ENCODE measurements at places on chromosomes 11 and 22. TPM values are rescaled to one million over a fixed set of nuclear protein-coding genes. Genes with fewer than 3 reads are reported as not detected.

Gene OR11H1
- not detected for total RNA-seq

DNA sequence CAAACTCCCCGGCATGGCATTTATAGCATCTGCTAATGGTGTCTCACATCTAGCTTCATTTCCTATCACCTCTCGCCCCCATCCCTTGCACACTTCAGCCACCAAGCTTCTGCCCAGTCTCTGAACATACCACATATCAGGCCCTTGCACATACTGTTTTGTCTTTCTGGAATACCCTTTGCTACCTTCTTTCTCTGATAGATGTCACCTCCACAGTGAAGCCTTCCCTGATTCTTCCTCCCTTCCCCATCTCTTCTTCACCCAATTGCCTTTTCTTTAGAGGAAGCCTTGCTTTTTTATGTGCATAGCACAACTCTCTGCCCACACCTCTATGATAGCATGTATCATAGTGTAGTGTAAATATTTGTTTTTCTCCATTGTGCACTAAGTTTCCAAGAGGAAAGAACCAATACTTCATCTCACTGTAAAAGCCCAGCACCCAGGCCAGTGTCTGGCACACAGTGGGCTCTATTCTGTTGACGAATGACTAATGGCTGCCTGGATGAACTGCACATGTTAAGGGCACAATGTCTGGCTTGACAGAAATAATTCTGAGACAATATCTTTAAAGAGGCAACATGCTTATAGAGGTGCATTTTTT is 27.8 kb downstream of the P4HA3 start:
- DNase-seq: no peak

DNA sequence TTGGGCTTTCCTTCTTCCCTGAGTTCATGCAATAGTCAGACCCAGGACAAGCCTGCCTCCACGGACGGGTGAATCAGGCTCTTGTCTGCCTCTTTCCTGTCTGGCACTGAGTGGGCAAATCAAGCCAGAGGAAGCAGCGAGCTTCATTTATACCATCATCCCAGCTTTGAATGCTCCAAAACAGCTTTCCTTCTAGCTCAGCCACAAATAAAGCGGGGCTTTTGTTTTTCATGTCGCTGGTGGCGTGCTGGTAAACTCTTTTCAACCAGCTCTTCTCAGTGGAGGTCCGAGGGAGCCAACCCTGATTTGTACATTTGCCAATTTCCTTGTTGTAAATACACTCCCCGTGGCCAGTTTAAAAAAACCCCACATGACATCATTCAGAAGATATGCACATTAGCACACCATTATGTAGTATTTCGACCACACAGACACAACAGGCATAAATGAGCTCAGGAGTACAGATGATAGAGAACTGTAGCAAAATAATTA is 8.6 kb downstream of the C11orf91 start:
- peak; percentile 75 for DNase-seq

GRCh38 chr11:76723548-76723947 is 53.0 kb upstream of the LRRC32 start:
- DNase-seq: no peak

Gene GP1BB
- total RNA-seq: 21.8 TPM

DNA sequence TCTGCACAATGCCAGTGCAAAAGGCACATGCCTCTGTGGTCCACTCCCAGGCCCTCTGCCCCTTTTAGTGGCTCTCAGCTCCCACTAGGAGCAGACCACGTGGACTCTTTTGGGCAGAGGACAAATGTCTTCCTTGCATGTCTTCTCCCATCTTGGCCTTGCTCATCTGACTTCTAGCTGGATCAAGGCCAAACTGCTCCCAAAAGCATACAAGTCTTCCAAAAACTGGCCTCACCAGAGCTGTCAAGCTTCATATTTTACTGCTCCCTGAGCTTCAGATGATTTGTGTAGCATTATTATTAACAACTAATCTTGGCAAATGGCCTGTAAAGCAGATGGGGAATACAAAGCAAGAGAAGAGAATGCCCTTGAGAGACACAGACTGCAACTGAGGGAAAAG is 6.9 kb downstream of the SMPD1 start:
- no peak for DNase-seq

Gene KCNQ1OT1
- 2.8 TPM for total RNA-seq

- DNase-seq: no peak
Measured at GRCh38 chr11:71355281-71355680, 92.9 kb downstream of the DHCR7 start.

DNA sequence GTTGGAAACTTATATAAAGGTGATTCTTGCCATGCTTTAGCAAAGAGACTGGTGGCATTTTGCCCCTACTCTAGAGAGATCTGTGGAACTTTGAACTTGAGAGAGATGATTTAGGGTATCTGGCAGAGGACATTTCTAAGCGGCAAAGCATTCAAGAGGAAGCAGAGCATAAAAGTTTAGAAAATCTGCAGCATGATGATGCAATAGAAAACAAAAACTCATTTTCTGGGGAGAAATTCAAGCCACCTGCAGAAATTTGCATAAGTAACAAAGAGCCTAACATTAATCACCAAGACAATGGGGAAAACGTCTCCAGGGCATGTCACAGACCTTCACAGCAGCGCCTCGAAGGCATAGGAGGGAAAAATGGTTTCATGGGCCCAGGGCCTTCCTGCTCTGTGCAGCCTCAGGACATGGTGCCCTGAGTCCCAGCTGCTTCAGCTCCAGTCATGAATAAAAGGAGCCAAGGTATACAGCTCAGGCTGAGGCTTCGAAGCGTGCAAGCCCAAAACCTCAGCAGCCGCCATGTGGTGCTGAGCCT is 83.4 kb downstream of the MRTFA start:
- DNase-seq: no peak

Gene VSIG2
- not detected for total RNA-seq

Gene PGA3
- total RNA-seq: 0.31 TPM

DNA sequence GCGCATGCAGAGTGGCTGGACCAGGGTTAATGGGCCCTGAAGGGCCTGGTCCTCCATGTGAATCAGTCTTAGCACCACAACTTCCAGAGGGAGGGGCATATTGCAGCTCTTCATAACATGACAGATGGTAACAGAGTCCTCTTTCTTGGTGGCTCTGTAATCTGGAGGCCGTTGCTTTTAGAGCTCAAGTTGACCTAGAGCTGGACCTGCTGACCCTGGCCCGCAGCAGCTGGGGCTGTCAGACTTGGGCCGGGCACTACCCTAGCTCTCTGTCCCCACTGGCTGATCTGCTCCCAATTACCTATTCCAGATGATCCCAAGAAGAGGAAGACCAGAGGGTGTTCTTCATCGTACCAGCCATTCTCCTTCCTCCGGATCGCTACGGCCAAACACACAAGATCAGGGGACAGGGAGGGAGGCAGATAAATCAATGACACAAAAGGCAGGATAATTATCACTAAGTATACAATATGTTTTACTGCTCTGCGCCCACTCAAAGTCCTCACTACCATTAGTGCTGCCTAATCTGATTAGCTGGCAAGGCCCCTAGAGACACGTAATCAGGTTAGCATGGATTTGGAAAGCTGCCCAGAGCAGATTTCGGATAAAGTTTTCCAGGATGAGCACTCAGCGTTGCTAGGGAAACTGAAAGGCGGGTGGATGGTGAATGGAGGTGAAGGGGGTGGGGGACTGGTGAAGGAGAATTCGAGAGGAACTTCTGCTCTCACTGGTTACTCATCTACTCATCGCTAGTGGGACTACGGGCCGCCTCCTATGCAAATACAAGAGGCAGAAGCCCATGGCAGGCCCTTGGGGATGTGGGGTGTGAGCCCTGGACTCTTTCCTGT is 64.5 kb upstream of the PHOX2A start:
- peak; percentile 58 for DNase-seq

Gene OR4X1
- not detected for total RNA-seq

Gene PDXP
- total RNA-seq: 40.6 TPM

DNA sequence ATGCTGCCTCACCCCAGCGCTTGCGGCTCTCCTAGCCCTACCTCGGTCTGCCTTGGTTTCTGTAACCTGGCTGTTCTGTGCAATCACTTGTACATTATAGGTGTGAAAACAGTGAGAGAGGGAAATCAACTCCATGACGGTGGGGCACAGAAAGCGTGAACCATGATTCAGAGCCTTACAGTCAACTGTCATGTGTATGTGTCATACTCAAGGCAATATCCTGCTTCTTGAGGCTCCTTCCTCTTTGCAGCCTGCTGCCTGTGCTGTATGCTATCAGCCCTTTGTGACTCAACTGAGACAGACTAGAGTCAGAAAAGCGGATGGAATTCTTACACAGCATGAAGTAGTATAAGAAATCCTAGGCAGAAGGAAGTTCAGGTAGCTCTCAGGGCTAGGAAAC is 2.1 kb downstream of the NRIP3 start:
- DNase-seq: no peak

- DNase-seq: no peak
Measured at GRCh38 chr11:6755303-6755952, 16.3 kb downstream of the OR2AG2 start.

Gene NRXN2
- 219 TPM for total RNA-seq

DNA sequence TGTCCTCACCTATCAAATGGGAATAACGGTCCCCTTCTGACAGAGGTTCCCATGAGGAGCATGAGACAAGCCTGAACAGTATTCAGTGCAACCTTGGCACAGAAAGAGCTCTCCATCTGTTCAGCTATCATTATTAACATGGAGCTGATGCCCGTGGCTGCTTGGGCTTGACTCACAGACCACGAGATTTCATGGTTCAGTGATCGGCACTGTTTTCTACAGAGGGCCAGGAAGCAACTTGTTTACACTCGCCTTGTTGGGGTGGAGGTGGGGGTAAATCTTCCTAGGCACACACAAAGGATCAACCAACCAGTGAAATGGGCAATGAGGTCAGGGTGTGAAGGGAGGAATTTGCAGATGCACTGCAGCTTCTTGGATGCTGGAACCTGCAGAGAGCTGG is 88.2 kb downstream of the CWC15 start:
- no peak for DNase-seq

- no peak for DNase-seq
Measured at GRCh38 chr11:62857541-62857982, 18.2 kb upstream of the WDR74 start.

Gene C11orf21
- total RNA-seq: 0.16 TPM

Gene MS4A15
- not detected for total RNA-seq

Gene GRM5
- total RNA-seq: 175 TPM

DNA sequence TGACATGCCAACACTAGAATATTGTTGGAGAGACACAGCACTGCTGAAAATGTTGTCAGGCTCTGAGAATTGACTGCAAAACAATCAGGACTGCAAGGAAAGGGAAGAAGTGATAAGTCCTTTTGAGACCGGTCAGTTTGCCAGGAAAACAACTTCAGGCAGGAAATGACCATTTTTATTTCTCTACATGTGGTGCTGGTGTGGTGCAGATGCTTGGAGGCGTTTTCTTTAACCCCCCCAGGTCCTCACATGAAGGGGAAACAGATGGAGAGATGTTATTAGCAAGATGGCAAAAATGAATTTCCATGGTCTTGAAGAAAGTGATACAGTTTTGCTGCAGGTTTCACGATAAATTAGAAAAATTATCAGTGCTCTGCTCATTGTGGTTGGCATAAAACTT is 5.7 kb downstream of the AP2A2 start:
- no peak for DNase-seq

Gene LGALS12
- total RNA-seq: not detected

- no peak for DNase-seq
Measured at GRCh38 chr22:47192651-47193437, 430.4 kb downstream of the TBC1D22A start.

DNA sequence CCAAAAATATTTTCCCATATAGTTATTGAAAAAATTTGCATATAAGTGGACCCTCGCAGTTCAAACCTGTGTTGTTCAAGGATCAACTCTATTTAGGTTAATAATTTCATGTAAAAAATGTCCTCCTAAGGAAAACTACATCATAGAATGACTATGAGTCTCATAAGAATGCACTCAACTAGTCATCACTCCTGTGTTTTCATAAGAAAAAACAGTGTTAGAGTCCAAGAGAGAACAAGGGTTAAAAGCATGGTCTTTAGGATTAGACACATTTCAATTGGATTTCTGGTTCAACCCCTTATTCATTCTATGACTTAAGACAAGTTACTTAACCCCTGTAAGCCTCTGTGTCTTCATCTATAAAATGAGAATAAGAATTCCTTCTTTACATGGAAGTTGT is 5.1 kb downstream of the PARVA start:
- DNase-seq: no peak

Gene B4GALNT4
- 99.5 TPM for total RNA-seq

Gene MUC6
- total RNA-seq: not detected

Gene FXYD2
- total RNA-seq: 0.62 TPM

DNA sequence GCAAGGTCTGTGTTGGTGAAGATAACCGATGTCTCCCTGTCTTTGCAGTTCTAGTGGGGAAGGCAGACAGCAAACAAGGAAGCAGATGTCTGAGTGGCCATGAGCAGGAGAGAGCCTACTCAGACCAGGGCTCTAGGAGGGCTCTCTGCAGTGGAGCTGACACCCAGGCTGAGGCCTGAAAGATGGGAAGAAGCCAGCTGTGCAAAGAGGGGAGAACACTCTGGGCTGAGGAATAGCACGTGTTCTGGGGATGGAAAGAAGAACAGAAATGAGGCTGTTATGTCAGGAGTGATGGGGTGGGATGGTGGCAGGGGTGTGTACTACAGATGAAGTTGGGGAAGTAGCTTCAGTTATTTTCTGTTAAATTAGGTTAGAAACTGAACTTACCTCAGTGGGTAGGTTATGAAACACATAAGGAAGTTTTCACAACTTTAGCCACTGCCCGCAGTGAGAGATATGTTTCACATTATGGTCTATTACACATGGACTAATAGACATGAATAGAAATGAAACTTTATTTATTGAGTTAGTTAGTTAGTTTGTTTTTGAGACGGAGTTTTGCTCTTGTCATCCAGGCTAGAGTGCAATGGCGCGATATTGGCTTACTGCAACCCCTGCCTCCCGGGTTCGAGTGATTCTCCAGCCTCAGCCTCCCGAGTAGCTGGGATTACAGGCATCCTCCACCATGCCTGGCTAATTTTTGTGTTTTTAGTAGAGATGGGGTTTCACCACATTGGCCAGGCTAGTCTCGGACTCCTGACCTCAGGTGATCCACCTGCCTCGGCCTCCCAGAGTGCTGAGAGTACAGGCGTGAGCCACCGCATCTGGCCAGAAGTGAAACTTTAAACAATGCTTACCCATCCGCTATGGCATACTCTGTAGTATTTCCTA is 7.8 kb downstream of the DCPS start:
- no peak for DNase-seq

GRCh38 chr11:65429724-65430405 is 7.3 kb downstream of the NEAT1 start:
- peak; percentile 30 for DNase-seq

DNA sequence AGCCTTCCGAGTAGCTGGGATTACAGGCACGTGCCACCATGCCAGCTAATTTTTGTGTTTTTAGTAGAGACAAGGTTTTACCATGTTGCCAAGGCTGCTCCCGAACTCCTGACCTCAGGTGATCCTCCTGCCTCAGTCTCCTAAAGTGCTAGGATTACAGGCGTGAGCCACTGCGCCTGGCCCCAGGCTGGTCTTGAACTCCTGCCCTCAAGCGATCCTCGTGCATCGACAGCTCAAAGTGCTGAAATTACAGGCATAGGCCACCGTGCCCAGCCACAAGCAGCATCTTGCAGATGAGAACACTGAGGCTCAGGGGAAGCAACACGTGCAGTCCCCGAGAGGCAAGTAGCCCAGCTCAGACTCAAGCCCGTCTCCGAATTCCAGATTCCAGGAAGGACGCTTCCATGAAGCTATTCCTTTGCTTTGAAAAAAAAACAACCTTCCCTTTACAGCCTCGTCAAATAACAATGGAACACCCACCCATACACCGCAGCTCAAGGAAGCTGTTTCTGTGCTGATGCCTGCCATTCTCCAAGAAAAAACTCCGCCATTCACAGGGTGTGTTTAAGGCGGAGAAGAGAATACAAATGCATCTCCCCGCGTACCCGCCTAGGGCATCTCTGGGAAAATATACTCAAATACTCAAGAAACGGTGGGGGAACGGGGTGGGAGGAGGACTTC is 34.5 kb upstream of the PDGFB start:
- DNase-seq: no peak

Gene CCDC73
- total RNA-seq: not detected

Gene MAPK8IP1
- 74.7 TPM for total RNA-seq
